ENCODE measurements at places on chromosomes 1 and 21.

DNA sequence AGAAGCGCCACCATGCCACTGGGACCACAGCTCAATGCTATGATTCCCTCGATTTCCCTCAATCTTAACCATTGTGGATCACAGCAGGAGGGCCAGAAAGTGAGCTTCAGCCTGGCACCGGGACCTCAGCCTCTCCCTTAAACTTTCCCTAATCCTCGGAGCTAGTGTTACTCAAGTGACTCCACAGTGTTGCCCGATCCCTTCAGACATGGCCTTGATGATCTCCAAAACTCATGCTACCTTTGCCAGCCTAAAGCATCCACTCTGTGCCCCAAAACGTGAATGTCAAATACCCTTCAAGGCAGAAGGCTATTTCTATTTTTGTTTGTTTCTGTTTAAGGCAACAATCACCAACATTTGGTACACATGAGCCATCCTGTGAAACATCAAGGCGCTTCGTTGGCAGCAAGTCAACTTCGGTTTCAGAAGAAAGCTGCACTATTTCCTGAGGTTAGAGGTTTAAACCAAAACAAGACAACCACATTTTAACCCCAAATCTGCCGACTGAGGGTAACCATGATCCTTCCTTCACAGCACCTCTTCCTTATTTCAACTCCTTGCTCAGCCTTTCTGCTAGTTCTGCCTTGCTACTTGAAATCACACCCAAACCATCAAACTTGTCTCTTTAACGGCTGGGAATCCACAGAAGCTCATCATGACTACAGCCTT, 94.4 kb upstream of the KRTAP19-8 start:
- DNase-seq = no peak

DNA sequence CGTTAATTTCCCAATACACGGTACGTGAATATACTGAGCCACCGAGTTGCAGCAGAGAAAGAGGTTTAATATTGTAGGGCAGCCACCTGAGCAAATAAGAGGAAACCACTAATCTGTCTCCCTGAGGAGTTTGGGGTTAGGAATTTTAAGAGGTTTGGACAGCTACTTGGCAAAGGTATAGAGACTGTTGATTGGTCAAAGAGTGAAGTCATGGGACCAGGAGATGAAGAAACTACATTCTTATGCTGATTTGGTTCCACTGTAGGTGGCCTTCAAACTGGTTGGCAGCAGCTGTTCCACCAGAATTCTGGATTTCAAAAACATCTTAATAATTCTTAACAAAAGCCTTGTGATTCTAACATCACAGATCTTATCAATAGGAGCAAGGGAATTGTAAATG, 485.4 kb upstream of the PRMT6 start:
- DNase-seq = no peak

GRCh38 chr1:154590756-154591155, 17.2 kb downstream of the ADAR start:
- no peak for DNase-seq

- no peak for DNase-seq
Measured at GRCh38 chr21:45336870-45337269, 49.2 kb upstream of the POFUT2 start.

GRCh38 chr1:165697491-165697880, 876 bp downstream of the ALDH9A1 start:
- no peak for DNase-seq

DNA sequence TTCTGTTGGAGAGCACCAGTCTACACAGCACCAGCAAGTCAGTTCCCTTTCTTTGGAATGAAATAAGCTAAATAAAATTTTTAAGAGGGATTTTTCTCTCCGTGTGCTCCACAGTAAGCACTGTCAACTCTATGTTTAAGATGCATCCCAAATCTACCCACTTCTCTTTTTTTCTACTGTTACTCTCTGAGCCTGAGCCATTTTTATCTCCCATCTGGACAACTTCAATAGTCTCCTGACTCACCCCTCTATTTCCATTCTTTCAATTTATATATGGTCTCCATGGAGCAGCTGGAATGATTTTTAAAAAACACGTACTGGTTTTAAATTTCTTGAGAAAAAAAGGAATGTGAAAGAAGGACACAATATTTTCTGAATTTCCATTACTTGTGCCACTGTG, 24.7 kb upstream of the CCT8 start:
- no peak for DNase-seq

- DNase-seq = no peak
Measured at GRCh38 chr21:26374817-26375216, 198.3 kb downstream of the CYYR1 start.

- DNase-seq = no peak
Measured at GRCh38 chr1:100670083-100670482, 49.5 kb upstream of the VCAM1 start.

GRCh38 chr1:152013664-152014237, 20.1 kb upstream of the S100A10 start:
- no peak for DNase-seq

DNA sequence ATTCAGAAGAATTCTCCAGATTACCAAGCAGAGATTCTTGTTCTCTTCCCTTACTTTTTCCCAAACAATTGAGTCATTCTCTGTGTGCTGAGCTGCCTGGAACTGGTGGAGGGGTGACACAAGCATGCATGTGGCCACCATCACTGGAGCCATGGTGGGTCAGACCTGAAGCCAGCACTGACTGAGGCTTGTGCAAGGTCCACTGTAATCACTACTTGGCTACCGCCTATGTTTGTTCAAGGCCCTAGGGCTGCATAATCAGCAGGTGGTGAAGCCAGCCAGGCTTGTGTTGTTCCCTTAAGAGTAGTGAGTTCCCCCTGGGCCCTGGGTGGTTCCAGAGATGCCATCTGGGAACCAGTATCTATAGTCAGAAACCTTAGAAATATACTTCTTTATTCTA, 183.8 kb downstream of the DNAH14 start:
- no peak for DNase-seq

DNA sequence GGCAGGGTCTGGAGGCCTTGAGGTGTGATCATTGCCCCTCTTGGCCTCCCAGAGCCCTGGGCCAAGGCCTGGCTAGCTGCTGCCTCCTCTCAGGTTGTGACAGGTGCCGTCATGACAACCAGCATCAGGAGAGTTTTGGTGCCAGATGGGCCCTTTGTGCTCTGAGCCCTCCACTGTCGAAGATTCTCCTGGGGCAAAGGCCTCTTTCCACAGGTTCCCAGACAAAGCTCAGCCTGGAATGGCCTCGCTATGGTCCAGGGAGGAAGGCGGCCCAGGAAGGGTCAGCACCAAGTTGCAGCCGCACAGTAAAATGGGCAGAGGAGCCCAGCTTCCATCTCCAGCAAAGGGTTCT, 78.4 kb downstream of the ALPL start:
- DNase-seq = no peak

DNA sequence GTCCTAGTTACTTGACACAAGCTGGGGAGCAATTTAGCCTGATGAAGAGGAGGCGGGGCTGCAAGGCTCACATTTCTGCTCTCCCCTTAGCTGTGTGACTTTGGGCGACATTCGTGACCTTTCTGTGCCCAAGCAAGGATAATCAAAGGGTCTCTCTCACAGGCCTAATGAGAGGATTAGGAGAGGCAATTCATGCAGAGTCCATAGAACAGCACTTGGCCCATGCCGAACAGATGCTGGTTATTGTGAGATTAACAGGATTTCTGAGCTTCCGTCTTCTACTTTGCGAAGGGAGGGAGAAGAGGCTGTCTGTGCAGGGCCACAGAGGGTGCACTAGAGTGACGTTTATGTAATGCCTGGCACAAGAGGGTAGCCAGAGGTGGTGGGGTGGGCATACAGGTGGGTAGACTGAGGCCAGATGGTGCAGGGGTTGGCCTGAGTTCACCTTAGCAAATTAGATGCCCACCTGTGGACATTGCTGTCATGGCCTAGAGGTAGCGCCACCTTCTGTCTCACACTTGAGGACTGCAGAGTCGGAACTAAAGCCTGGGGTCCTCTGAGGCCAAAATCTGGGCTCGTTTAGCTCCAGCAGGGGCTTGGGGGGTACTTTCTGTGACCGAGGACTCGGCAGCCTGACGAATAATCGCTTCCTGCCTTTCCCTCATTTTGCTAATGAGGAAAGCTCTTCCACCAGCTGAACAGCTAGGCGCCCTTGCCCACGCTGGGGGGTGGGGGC, 18.6 kb downstream of the ACTL8 start:
- DNase-seq = no peak

DNA sequence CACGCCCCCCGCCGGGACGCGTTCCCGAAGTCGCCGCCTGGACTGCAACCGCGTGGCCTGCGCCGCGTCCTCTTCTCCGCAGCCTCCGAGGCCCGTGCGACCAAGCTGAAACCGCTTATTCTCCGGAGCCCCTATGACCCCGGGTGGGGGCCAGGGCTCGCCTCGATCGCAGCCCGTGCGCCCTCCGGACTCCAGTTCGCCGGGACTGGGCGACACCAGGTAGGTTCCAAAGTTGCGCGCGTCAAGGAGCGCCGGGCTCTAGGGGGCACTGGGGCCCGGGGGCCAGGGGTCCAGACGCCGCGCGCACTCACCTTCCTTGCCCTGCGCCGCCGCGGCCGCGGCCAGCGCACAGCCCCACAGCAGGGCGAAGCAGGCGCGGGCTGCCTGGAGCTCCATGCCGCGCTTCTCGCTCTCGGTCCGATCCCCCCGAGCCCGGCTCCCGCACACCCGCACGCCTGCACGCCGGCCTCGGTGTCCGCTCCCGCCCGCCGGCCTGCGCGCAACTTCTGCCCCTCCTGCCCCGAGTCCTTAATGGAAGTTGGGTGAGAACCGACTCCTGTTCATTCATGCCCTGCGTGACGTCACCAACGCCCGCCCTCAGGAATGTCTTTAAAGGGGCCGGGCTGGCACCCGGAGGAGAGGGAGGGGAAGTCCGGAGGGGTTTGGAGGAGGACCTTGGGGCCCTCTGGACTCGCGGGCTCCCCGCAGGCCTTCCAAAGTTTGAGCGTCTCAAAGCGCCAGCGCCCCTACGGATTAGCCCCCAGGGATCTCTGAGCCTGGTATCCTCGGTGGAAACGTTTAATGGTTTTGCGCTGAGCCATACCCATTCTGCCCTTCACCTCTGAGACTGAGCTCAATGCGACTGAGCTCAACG, at the start of gene EPHA2:
EPHA2 (minus strand) TSS at position 533 of the 874 bp plus-strand sequence; CDS start at position 396, 137 bp downstream.
- no peak for DNase-seq

DNA sequence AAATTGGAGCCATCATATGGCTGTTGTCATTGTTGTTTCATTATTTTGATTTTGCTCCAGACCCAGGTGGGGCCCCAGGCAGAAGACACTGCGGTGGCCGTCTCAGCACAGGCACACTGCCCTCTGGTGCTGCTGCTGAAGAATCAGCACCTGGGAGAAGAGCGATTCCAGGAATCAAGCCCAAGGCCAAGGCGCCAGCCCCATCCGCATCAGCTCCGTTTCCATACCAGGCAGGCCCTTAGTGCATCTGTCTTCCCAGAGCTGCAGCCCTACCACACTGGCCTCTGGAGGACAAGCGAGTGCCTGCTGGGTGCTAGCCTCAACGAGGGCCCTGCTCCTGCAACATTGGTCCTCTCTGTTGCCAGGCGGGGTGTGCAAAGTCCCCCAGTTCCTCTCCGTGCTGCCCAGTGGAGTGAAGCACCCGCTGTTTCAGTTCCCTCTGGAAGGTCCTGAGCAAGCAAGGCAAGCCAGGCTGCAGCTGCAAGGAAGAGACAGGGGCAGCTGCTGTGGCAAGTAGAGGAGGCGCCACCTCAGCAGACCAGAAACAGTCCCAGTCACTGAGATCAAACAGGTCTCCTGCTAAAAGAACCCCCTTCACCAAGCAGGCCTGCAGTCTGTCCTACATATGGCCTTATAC, 5.2 kb downstream of the GRIK3 start:
- no peak for DNase-seq

DNA sequence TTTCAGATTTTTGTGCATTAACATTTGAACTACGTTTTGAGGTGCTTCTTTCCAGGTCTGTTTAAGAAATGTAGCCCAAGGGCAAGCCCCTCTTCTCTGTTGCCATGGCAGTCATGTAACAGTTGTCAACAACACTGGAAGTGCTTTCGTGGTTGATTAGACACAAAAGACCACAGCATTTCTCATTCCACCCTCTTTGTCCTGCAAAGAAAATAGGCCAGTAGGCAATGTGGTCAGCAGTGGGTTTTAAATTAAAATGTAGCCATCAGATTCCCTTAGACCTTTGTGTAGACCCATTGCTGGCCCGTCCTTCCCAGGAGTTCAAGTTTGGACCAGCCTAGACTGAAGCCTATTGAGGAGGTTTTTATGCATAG, 35.4 kb downstream of the VANGL1 start:
- peak; percentile 52 for DNase-seq

GRCh38 chr1:25187077-25187476, 45.2 kb downstream of the SYF2 start:
- DNase-seq = no peak

DNA sequence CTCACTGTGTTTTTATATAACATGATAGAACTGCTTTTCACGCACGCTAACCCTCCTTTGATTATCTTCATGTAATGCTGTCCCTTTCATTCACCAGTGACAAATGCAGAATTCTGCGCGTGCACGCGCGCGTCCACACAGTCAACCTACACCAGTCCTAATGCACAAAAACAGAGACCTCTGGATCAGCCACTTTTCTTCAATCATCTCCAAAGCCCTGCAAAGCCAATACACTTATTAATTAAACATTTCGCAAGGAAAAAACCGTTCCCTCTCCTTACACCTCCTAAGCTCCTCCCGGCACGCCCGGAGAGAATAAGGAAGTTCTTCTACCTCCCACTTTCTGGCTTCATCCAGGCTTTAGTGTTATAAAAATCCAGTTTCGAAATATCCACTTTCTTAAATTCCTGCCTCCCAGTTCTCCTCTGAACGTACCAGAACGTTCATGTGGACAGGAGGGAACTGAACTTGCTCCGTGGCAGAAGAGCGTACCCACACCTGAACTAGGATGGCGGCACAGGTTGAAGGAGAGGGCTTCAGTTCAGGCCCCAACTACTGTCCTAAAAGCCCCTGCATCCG, 4.6 kb downstream of the LMX1A start:
- DNase-seq = no peak

GRCh38 chr1:37853157-37853556, 6.2 kb downstream of the MTF1 start:
- DNase-seq = no peak

DNA sequence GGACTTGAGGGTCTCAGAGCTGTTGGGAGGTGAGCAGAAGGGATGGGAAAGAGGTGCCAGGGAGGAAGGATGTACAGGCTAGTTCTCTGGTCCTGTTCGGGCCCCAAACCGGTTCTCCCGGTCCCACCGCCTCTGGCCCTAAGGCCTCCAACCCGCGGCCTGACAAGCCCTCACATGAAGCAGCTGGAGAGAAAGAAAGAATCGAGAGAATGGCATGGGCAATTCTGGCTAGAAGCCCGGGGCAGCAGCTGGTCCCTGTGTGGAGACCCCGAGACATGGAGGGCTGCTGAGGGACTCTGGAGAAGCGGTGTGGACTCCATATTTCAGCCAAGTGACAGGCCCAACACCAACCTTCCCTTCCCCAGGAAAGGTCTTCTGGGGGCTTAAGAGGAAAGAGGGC, 730 bp downstream of the CDC42SE1 start:
- no peak for DNase-seq
